ENCODE measurements at places on chromosomes 2 and 18.

- DNase-seq, result no peak
Observed at GRCh38 chr2:65664931-65665330, 232.5 kb upstream of the SPRED2 start.

DNA sequence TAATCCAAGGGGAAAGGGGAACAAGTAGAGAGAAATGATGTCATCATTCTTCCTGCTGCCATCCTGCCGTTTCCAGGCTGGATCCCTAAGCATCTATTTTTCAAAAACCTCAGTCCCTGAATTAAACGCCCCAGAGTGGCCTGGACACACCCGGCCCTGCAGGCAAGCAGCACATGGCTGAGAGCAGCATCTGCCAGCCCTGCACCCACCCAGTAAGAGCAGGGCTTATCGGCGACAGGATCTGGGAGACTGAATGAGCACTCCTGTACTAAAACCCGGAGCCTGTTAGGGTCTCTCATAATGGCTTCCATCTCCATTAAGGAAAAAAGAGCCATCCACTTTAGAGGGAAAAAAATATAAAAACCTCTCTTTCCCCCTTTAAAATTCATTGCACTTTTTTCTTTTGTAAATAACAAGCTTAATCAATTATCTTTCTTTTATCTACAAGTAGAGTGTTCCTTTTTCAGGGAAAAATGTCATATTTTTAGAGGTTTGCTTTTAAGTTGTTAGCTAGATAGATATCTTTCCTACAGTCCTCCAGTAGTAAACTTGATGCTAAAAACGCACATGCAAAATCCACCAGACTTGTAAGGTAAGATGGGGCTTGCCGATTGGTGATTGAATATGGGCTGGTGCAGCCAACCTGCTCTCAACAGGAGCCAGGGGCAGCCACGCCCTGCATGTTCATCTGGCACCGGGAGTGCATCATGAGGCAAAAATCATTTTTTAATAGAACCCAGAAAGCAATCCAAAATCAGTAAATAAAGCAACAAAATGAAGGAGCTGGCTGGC is 457.8 kb downstream of the EIPR1 start:
- no peak for DNase-seq

- no peak for DNase-seq
Observed at GRCh38 chr18:33469699-33470098, 29.2 kb upstream of the CCDC178 start.

- DNase-seq, result no peak
Observed at GRCh38 chr2:211203986-211204385, 647.6 kb downstream of the CPS1 start.

DNA sequence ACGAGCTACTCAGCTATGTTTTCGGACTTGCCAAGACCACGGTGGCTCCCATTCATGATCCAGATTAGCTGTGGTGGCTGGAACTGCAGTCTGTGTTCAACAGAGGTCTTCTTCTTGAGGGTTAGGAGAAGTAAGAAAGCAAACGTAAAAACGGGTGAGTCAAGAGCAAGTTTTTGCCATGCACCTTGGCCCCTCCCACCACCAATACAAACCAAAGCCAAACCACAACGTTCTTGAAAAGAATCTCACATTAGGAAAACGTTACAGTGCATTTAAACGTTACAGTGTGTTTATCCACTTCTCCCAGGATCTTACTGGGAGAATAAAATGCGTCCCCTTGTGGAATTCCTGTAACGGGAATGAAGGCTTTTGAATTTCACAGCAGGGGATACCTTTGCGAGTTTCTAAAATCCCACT is 725 bp downstream of the FBXO48 start:
- DNase-seq, result peak; percentile 39

DNA sequence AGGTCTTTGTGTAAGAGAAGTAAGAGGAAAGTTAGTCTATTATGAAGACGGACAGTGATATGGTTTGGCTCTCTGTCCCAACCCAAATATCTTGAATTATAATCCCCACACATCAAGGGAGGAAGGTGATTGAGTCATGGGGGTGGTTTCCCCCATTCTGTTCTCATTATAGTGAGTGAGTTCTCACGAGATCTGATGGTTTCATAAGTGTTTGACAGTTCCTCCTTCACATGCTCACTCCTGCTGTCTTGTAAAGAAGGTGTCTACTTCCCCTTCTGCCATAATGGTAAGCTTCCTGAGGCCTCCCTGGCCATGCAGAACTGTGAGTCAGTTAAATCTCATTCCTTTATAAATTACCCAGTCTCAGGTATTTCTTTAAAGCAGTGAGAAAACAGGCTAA is 67.6 kb downstream of the NEURL3 start:
- no peak for DNase-seq

DNA sequence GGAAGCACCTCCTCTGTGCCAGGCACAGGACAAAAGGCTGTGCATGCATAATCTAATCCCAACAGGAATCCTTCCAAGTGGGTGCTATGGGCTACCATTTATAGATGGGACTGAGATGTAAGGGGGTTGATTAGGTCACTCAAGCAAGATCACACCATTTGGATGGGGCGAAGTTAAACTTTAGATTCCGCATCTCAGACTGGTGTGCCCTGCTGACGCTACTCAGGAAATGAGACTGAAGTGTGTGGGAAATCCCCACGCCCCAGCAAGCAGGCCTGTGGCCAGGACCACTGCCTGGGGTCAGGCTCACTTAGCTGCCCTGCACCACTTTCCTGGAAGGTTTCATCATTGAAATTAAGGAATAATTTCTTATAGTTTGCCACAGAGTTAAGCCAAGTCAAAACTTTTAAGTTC is 70.5 kb upstream of the PPP1CB start:
- peak; percentile 12 for DNase-seq

DNA sequence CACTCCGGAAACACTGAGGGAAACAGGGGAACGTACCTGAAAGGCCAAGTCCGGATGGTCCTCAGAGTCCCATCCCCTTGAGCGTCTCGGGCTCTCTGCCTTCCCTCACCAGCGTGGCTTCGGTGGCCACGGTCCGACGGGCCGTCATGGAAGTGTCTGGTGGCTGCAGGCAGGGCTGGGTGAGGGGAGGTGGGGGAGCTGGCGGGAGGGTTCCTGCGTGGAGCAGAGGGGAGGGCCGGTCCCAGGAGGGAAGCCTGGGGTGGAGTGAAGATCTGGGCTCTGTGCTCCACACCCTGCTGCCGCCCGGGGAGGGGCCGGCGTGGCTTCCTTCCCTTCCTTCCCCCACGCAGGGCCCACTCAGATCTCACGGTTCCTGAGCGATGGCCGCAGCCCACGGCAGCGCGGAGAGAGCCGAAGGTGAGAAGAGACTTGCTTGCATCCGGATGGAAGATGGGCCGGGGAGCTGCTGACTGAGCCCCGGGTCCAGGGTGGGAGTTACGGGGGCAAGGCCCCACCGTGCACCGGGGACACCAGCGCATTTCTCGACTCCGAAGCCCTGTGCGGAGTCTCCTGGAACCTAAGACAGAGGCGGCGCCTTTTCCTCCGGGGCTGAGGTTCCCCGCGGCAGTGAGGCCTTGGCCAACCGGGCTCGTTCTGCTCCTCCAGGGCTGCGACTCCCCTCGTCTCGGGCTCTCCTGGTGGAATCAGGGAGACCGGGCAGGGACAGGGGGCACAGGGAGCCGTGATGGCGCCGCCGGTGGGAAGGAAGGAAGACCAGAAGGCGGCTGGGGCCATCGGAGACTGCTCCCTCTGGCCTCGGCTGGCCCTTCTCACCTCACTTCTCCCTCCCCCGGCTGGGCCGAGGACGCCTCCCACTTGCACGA is 49.1 kb downstream of the KCNF1 start:
- no peak for DNase-seq

GRCh38 chr2:169072163-169072925 is 3.0 kb downstream of the DHRS9 start:
- no peak for DNase-seq

All from activated T-helper 1 cell treated with anti-CD3 and anti-CD28 coated beads, Interleukin-2, amount 50 U/mL, for 16 hours (primary cell).